ENCODE measurements at places on chromosomes 4 and X. TPM values are rescaled to one million over a fixed set of nuclear protein-coding genes. Genes with fewer than 3 reads are reported as not detected.
A peak's percentile ranks its signal among the peaks of the same experiment; 100 is the strongest.

The SYNPO2 gene
- 109 TPM for total RNA-seq

DNA sequence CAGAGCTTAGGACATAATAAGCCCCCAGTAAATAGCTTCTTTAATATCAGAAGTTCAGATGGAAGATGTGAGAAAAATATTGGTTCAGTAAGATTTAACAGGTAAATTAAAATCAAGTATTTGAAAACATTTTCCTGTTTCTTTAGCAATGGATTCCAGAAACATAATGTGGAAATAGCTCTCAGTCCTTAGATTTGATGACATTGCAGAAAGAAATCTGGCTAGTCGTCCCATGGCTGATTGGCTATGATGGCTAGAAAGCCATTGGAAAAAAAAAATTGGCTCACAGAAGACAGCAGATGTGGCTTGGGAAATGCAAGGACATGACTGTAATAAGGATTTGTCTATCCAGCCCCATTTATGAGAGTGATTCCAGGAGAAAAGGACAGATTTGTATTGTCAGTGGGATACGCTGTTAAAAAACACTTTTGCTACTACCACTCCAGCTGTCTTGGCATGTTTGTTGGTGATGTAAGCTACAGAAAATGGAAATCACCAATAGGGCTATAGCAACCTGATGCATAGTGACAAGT lies 78.3 kb downstream of the AR start:
- no peak for DNase-seq
- H3K4me1 ChIP-seq = no peaks in the 10 kb centered on the region
- H3K27ac ChIP-seq = no peak overlapping the region
- H3K36me3 ChIP-seq = no peaks in the 10 kb centered on the region

The TXK gene
- total RNA-seq = 8.1 TPM

The S100P gene
- total RNA-seq = 18.2 TPM

DNA sequence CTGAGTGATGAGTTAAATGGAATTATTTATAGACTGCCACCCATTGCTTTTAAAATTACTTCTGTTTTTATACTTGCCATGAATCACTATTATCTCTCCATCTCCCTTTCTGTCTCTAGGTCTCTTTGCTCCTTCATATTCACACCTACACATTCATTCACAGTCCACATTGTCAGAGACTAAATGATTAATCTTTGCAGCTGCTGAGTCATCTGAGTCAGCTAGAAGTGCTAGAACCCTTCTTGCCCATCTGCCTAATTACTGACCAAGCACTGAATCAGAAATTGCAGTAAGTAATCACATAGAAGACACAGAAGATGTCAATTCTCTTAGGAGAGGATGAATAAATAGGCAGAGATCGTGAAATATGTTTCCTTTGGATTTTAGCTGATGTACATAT lies 31.6 kb upstream of the RPS6KA6 start:
- H3K27ac ChIP-seq = no peak overlapping the region
- H3K4me3 ChIP-seq = no peak overlapping the region
- no peaks in the 10 kb centered on the region for H3K4me1 ChIP-seq
- no peaks in the 10 kb centered on the region for H3K27me3 ChIP-seq

DNA sequence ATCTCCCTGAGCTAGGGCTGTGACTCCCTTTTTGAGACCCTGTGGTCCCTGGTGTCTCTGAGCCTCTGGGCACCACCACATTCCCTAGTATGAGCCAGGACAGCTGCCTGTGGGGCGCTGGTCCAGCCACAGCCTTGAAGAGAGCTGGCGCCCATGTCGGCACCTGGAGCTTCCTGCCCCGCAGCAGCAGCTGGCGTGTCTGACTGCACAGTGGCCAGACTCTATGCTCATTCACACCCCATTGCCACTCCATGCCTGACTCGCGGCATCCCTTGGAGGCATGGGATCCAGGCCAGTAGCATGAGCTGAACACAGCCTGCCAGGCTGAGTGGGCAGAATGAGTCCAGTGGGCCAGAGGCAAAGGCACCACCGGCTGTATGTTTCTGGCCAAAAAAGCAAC lies 8.3 kb upstream of the SPP1 start:
- H3K36me3 ChIP-seq = no peaks in the 10 kb centered on the region
- no peaks in the 10 kb centered on the region for H3K27me3 ChIP-seq
- DNase-seq = no peak
- H3K27ac ChIP-seq = no peak overlapping the region

DNA sequence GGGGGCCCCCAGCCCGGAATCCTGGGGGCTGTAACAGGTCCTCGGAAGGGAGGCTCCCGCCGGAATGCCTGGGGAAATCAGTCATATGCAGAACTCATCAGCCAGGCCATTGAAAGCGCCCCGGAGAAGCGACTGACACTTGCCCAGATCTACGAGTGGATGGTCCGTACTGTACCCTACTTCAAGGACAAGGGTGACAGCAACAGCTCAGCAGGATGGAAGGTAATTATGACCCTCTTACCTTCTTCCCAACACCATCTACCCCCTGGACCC lies 1.0 kb downstream of the FOXO4 start:
- peak overlapping the region; percentile 81 for H3K27ac ChIP-seq
- no peaks in the 10 kb centered on the region for H3K36me3 ChIP-seq
- peak overlapping the region; percentile 56 for H3K4me3 ChIP-seq
- peaks cover 16% of the 10 kb centered on the region for H3K4me1 ChIP-seq
- no peaks in the 10 kb centered on the region for H3K27me3 ChIP-seq

The HSD17B13 gene
- 23.8 TPM for total RNA-seq

The NLRP2B gene
- not detected for total RNA-seq

- no peak overlapping the region for H3K27ac ChIP-seq
- no peak for DNase-seq
- H3K36me3 ChIP-seq = no peaks in the 10 kb centered on the region
- no peak overlapping the region for H3K4me3 ChIP-seq
These were observed 28.4 kb downstream of the TMEM131L start for GRCh38 chr4:153494562-153494961.

The RNF128 gene
- total RNA-seq = 5.6 TPM

The RBMX2 gene
- total RNA-seq = 12.8 TPM

GRCh38 chr4:170122252-170122651 lies 32.5 kb upstream of the AADAT start:
- H3K4me1 ChIP-seq = no peaks in the 10 kb centered on the region
- H3K27me3 ChIP-seq = no peaks in the 10 kb centered on the region
- H3K27ac ChIP-seq = no peak overlapping the region
- no peaks in the 10 kb centered on the region for H3K36me3 ChIP-seq
- no peak for DNase-seq
- no peak overlapping the region for H3K4me3 ChIP-seq

GRCh38 chrX:15269618-15270521 lies at the start of gene ASB9:
Gene ASB9, minus strand, starts transcription at chrX:15270083. Its CDS starts 209 bp downstream, at chrX:15269874.
- no peak for DNase-seq
- no peaks in the 10 kb centered on the region for H3K36me3 ChIP-seq
- no peaks in the 10 kb centered on the region for H3K27me3 ChIP-seq

GRCh38 chr4:8590546-8590880 lies 2.1 kb upstream of the CPZ start:
- no peaks in the 10 kb centered on the region for H3K27me3 ChIP-seq
- H3K36me3 ChIP-seq = no peaks in the 10 kb centered on the region
- no peak overlapping the region for H3K4me3 ChIP-seq
- DNase-seq = no peak

- H3K27ac ChIP-seq = no peak overlapping the region
- no peaks in the 10 kb centered on the region for H3K27me3 ChIP-seq
- H3K4me3 ChIP-seq = no peak overlapping the region
- H3K36me3 ChIP-seq = no peaks in the 10 kb centered on the region
- no peak for DNase-seq
These were observed 99.1 kb downstream of the MAB21L2 start for GRCh38 chr4:150681063-150681462.

GRCh38 chrX:19647731-19648588 lies 132.7 kb upstream of the MAP3K15 start:
- H3K36me3 ChIP-seq = no peaks in the 10 kb centered on the region
- no peak for DNase-seq
- no peak overlapping the region for H3K27ac ChIP-seq
- H3K4me3 ChIP-seq = no peak overlapping the region

- no peak for DNase-seq
- H3K27ac ChIP-seq = no peak overlapping the region
- no peak overlapping the region for H3K4me3 ChIP-seq
- no peaks in the 10 kb centered on the region for H3K4me1 ChIP-seq
- H3K36me3 ChIP-seq = no peaks in the 10 kb centered on the region
- H3K27me3 ChIP-seq = no peaks in the 10 kb centered on the region
These were observed 100.2 kb downstream of the FIP1L1 start for GRCh38 chr4:53477636-53478035.

DNA sequence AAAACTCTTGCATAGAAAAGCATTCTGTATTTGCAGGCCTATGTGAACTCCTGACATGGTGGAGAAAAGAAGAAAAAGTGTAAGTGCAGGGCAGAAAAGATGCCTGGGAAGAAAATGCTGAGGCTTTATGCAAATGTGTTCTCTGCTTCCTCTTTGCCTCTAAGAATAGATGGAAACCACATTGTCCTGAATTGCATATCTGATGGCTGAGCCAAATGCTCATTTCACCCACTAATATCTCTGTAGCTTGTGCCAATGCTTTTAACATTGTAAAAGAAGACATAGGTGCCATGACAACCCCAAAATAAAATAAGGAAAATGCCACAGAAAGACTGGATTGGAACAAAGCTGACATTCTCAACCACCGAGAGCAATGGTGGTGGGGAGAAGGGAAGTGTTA lies 307.4 kb downstream of the GRIA2 start:
- DNase-seq = no peak
- H3K4me3 ChIP-seq = no peak overlapping the region
- H3K36me3 ChIP-seq = no peaks in the 10 kb centered on the region
- H3K27ac ChIP-seq = no peak overlapping the region
- H3K27me3 ChIP-seq = no peaks in the 10 kb centered on the region

The FAM9B gene
- not detected for total RNA-seq

GRCh38 chr4:102614801-102615200 lies 113.6 kb downstream of the NFKB1 start:
- no peaks in the 10 kb centered on the region for H3K27me3 ChIP-seq
- DNase-seq = no peak
- no peak overlapping the region for H3K4me3 ChIP-seq
- H3K4me1 ChIP-seq = peaks cover 15% of the 10 kb centered on the region
- H3K36me3 ChIP-seq = no peaks in the 10 kb centered on the region
